ENCODE measurements at places on chromosomes 13 and 19. TPM values are rescaled to one million over a fixed set of nuclear protein-coding genes. Genes with fewer than 3 reads are reported as not detected.

DNA sequence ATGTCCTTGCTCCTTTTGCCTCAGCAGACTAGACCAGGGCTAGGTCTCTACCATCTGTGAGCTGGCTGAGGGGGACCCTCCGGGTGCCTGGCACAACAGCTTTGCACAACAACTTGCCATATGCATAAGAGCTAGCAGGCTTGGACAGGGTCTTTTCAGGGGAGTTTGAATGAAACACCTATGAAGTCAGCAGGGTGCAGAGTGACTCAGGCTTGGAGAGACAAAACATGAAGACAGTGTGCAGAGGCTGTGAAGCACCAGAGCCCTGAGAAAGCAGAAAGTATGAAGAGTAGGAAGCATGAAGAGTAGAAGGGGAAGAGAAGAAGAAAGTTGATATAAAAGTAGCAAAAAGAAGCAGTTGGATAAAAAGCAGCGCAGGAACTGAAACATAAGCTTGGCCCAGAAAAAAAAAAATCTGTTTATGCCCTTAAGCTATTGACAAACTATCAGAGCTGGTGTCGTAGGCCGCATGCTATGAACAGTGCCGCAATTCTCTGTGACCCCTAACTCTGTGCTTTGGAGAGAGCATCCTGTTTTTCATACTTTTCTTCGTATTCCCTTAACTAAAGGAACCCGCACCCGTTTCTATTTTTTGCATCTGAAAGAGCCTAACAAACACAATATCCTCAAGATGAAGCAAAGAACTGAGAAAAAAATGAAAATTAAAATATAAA is 52.7 kb upstream of the FAM216B start:
- no peak for DNase-seq

DNA sequence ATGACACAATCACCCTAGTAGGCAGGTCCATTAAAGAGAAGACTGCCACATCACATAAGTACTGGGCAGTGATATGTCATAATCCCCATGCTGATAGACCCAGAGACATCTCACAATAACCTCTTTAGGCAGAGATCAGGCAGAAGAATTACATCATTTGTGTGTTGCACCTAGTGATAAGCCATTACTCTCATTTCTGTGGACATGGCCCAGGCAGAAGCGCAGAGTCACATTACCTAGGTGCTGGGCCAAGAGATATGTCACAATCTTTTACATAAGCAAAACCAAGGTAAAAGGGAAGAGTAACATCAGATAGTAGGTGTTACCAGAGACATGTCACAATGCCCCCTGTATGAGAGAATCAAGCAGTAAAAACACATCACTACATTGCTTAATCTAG is 71.9 kb downstream of the ZNF726 start:
- DNase-seq: no peak

DNA sequence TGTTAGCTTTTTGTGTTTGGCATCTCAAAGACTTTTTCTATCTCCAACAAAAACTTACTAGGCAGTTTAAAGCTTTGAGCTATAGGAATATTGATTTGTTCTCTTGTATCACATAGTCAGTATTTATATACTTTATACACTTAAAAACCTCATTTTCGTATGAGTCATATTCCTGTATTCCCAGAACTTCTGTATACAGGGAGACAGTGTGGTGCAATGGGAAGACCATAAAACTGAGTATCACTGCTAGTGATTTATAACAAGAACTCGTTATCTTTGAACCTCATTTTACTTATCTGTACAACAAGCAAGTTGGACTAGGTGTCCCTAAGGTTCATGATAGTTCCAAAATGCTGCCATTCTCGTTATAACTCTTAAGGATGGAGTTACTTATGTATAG is 6.3 kb downstream of the GPR180 start:
- no peak for DNase-seq

DNA sequence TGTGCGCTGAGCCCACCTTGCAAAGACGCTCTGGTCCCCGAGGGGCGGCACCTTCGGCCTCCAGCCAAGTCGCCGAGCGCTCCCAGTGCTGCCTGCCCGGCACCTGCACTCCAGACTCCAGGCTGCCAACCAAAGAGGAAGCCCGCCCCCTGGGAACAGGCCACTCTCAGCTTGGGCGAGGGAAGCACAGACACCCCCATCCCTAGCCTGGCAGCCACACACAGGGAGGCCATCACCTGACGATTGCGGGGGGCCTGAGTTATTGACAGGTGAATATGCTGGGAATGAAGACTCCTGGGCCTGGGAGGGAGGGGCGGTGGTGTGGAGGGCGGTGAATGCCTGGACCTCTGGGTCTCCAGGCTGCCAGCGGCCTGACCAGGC is 10.3 kb upstream of the ZNF492 start:
- DNase-seq: no peak

DNA sequence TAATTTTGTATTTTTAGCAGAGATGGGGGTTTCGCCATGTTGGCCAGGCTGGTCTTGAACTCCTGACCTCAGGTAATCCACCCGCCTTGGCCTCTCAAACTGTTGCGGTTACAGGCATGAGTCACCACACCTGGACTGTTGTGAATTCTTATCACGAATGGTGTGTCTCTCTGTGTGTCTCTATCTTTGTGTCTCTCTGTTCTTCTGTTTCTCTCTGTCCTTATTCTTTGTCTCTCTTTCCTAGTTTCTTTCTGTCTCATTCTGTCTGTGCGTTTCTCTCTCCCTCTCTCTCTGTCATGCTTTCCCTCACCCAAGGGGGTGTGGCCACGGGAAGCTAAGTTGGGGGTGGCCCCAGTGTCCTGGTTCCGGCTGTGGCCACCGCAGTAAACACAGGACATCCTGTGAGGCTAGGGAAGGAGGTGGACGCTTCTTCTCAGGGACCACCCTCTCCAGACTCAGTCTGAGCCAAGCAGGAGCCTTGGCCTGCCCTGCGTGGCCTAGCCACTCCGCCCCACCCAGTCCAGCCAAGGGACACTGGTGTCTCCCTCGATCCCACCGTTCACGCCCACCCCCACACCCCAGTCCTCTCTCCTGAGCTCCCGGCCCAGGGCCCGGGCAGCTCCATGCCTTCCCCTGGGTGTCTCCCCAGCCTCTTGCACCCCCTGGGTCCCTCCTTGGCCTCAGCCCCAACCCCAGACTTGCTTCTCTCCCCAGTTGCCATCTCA is 3.9 kb upstream of the PRX start:
- peak; percentile 39 for DNase-seq

DNA sequence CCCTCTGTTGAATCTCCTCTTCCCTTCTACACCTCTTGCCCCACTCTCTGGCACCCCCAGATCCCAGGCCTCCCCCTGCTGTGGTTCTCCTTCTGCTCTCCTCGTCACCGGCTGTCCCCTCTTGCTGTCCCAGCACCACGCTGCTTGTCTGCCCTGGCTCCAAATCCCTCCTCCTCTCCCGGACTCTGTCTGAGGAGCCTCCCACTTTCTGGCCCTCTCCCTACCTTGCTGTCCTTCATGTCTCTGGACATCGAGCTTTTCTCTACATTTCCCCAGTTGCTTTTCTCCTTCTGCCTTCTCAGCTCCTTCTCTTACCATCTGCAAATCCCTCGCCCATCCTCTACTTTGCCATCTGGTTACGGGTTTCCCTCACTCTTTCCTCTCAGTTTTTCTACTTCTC is 1.2 kb downstream of the ZNF347 start:
- DNase-seq: peak; percentile 22

DNA sequence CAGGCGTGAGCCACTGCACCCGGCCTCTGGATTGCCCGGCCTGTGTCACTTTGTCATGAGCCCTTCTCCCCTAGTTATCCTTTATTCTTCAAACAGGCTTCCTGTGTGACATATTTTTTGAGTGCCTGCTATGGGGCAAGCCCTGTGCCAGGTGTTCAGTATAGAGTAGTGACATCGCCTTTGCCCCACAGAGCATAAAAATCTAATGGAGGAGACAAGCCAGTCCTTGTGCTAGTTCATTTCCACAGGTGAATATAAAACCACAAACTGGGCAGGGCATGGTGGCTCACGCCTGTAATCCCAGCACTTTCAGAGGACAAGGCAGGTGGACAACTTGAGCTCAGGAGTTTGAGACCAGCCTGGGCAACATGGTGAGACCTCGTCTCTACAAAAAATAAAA is 43.2 kb downstream of the BBC3 start:
- no peak for DNase-seq

DNA sequence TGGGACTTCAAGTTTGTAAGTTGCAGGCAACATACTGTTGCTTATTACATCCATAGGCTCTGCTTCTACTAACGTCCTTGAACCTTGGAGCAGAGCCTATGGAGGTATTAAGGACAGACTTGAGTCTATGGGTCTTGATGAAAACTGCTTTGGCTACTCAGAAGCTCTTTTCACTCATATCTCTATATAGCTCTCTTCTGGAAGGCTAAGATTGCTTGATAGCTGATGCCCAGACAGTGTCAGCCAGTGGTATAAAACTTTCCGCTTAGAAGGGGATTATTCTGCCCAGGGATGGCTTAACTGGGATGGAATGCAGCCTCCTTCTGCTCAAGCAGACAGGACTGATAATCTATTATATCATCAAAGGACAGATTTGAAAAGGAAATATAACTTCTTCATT is 25.6 kb upstream of the ESD start:
- no peak for DNase-seq

GRCh38 chr13:99617474-99618255 is 116.4 kb downstream of the TM9SF2 start:
- DNase-seq: peak; percentile 70

DNA sequence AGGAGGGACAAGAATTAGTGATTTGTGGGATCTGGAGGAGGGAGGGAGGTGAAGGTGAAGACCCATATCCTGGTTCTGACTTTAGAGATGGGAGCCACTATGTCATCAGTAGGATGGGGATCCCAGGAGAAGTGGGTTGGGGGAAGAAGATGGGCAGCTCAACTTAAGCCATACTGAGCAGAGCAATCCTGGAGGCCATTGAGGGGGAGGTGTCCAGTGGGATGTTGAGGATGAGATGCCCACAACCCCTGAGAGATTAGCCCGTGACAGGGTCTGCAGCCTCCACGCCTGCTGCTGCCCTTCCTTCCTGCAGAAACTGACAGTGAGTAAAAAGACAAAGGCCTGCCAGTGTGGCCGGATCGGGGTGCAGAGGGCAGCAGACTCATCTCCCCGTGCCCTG is 11.2 kb upstream of the SIGLEC6 start:
- no peak for DNase-seq

- no peak for DNase-seq
Observed at GRCh38 chr13:63367522-63368198, 1952.0 kb upstream of the PCDH20 start.

GRCh38 chr13:28830580-28830979 is 10.4 kb downstream of the MTUS2 start:
- DNase-seq: no peak

The CGB2 gene
- not detected for total RNA-seq

The NLRP11 gene
- total RNA-seq: not detected

The GIPC3 gene
- 0.54 TPM for total RNA-seq

The TMEM255B gene
- not detected for total RNA-seq

The NPAS1 gene
- 2.9 TPM for total RNA-seq

The ZNF653 gene
- total RNA-seq: 13.8 TPM

The C5AR2 gene
- not detected for total RNA-seq

The ZNF787 gene
- total RNA-seq: 43.0 TPM

The CEACAM3 gene
- total RNA-seq: not detected

The IFI30 gene
- 0.98 TPM for total RNA-seq

The ZNF441 gene
- total RNA-seq: 4.5 TPM

The ZNF112 gene
- 5.8 TPM for total RNA-seq

The CABP5 gene
- total RNA-seq: not detected
